ENCODE measurements at places on chromosomes 12 and 14.
A peak's percentile ranks its signal among the peaks of the same experiment; 100 is the strongest.

DNA sequence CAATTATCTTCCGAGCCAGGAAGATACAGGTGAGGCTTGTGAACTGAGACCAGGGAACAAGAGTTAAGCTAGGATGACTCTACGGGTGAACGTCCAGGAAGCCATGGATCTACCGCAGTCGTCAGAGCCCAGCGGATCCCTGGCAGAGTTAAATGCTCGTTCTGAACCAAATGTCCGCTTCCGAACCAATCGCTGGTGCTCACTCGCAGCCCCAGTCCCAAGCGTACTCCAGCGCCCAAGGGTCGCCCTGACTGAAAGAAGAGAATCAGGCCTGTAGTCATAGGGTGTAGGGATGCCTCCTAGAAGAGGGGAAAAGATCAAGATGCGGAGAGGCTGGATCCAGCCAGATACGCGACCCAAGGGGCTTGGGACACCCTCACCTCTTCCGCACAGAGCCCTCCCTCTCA, 283 bp downstream of the VIPAS39 start:
- no peak for DNase-seq

DNA sequence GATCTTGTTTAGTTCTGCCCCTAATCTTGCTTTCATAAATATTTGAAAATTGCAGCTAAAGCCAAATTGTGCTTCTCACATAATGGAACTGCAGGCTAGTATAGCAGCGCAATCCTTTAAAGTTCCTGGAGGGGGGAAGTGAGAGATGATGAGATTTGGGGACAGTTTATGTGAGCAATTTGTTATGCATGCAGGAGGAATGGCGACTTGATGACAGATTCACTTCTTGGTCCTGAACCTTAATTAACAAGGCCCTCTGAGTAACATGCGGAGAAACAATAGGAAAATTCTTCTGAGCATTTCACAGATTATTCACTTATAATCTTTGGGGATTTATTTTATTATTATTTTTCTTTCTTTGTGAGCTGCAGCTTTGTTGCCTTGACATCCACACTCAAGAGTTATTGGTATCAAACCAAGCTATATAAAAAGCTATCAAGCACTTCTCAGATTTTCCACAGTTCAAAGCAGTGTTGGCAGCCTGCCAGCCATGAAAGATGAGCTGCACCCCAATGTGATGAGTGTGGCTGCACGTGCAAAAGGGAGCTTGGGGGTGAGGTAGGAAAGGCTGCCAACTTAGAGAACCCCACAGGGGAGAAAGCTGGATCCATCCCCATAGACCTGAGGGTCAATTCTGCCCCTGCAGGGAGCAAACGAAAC, 1662.2 kb upstream of the FLRT2 start:
- no peak for DNase-seq

GRCh38 chr12:71872972-71873371, 33.4 kb downstream of the TBC1D15 start:
- DNase-seq, result no peak

- DNase-seq, result no peak
Observed at GRCh38 chr12:26721800-26722199, 111.2 kb downstream of the ITPR2 start.

- DNase-seq, result no peak
Observed at GRCh38 chr12:103205906-103206305, 248.4 kb downstream of the ASCL1 start.

- DNase-seq, result no peak
Observed at GRCh38 chr14:59422069-59422881, 42.9 kb downstream of the GPR135 start.

DNA sequence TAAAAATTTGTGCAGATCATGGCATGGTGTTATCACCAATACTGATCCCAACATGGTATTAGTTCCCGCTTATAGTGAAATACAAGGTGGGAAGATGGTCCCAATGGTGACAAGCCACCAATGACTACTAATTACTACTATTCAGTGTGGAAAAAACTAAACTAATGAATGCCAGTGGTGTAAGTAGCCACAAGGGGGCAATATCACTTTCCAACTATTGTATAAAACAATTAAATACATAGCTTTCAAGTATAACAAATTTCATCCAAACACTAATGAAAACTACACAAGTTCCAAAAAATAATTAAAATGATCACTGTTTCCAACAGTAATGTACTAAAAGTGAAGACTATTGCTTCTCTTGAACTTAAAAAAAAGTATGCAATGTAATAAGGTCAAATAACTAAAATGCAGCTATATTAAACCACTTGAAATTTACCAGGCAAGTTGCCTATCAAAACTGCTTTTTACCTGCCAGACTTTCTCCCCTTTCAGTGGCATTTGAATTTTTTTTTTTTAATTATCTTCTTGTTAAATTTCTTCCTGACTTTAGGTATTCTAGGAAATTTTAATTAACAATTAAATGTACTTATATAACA, 58.0 kb downstream of the PAPLN start:
- DNase-seq, result no peak

DNA sequence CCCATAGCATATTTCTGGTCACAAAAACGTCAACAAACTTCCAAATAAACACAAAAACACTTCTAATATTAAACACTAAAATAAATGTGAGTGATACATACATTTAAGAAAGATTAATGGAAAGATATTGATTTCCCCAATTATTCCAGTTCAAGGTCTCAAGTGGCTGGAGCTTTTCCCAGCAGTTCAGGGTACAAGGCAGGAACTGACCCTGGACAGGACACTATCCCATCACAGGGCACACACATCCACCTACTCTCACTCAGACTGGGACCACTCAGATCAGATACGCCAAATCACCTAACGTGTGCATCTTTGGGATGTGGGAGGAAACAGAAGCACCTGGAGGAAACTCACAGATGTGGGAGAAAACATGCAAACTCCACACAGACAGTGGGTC, 50.4 kb downstream of the GCH1 start:
- DNase-seq, result no peak

- peak; percentile 25 for DNase-seq
Observed at GRCh38 chr14:96038558-96038919, 623 bp upstream of the C14orf132 start.

DNA sequence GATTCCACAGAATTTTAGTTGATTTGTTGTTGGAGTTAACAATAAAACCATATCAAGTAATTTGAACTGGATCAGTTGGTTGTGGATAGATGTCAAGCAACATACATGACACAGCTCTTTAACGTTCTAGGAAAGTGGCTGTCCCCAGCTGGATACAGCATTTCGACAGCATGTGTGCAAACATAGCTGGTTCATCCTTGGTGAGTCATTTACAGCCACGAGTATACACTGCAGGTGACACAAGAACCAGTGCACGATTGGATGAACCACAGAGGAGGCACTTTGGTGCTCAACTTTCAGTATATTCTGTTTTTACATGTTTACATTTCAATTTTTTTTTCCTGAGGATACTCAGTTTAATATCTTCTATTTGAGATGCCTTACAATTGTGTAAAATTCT, 242.4 kb downstream of the TMEM117 start:
- DNase-seq, result no peak

DNA sequence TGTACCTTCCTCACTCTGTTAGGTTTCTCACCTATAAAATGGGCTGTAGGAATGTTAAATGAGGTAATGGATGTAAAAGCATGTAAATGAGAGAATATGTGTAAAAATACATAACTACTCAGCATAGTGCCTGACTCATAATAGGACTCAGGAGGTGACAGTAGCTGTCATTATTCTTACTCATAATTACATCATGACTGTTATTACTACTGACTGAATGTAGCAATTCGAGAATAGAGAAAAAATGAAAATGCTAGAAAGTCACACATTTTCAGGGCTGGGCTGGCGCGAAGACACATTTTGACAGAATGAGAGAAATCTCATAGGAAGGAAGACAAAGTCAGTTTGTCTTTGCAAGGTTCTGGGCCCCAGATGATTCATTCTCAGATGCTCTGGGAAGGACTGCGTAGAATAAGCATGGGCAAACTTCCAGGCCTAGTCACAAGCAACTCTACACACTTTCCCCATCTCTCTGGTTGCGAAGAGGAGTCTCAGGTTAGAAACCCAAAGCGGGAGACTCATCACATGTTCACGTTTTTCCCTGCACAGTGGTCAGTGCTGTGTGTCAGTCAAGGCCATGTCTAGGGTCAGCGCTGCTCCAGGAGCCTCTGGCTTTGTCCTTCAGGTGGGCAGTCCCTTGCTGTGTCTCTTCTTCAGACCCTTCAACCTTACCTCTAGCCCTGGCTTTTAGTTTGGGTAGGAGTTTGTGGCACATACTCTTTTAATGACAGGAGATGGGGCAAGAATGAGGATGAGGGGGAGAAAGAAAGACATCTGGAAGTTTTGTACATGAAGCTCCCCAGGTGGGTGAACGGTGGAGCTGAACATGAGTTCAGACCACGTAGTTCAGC, 8.4 kb downstream of the GPRC5A start:
- DNase-seq, result peak; percentile 87

DNA sequence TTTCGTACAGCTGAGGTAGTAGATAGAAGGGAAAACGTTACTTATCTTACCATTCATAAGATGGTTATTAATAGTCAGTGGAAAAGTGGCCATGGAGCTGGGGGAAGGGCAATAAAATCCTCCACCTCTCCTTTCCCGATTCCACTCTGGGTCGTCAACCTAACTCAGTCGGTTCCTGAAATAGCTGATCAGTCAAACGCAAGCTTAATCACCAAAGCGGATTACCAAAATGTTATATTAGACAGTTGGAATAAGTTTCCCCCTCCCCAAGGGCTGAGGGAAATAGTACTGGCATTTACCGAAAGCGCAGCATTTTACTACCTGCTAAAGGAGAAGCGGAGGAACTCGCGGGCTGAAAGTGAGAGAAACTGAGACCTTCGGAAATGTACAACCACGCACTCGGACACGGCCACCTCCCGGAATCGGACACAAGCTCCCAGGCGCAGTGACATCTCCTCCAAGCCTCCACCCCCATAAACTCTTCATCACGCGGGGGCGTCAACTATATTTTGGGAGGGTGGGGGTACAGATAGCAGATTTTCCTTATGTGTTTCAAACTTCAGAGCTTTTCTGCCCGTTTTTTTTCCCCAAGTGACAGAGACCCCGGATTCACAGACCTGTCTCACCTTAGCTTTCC, 1.2 kb downstream of the PPM1H start:
- DNase-seq, result peak; percentile 8

DNA sequence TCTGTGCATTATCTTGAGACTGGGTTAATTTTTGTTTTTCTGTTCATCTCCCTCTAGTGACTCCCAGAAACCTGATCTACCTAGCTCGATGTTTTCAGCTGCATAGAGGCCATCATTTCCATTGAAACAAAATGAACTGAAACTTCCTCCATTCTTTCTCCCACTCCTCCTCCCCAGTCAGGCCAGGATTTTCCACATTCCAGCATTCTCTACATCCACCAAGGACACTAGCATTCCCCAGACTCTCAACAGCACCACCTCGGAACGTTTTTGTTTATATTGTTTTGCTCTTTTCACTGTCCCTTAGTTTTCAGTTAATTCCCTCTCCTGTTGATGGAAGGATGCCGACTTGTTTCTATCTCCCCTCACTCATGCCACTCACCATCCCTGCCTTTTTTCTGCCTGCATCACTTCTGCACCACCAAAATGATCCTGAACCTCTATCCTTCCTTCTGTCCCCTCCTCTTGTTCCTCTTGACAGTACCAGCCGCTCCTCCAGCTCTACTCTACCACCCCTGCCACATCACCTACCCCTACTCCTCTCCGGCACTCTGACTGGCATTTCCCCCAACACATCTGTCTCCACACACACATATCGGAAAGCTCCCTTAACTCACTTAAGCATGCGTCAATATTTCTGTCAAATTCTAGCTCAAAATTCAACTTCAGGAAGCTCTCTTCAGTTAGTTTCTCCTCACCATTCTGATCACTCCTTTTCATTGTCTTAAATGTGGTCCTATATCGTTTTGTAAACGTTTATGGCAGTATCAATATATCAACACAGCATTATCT, 13.2 kb downstream of the OR6S1 start:
- no peak for DNase-seq

DNA sequence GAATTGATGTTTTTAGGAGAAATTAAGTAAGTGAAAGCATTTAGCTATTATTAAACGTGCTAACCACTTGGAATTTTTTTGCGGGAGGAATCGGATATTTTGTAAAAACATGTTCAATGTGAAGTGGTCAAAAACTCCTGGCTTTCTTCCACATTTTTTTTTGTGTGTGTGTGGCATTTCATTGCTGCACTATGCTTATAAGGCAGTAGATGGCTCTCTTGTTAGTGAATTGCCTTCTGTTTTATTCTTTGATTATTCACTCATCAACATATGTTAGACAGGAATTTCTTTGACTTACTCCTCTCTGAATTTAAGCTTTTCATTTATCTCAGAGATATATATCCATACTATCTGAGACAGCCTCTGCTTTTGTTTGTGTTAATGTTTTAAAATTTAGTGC, 71.3 kb downstream of the DERA start:
- DNase-seq, result no peak

GRCh38 chr12:48263617-48264016, 60.5 kb upstream of the OR10AD1 start:
- no peak for DNase-seq

GRCh38 chr12:67425394-67425793, 156.2 kb downstream of the CAND1 start:
- no peak for DNase-seq

GRCh38 chr12:55830601-55831446, 1.4 kb upstream of the DNAJC14 start:
- peak; percentile 67 for DNase-seq

- no peak for DNase-seq
Observed at GRCh38 chr12:2541631-2542204, 253.1 kb upstream of the FKBP4 start.

DNA sequence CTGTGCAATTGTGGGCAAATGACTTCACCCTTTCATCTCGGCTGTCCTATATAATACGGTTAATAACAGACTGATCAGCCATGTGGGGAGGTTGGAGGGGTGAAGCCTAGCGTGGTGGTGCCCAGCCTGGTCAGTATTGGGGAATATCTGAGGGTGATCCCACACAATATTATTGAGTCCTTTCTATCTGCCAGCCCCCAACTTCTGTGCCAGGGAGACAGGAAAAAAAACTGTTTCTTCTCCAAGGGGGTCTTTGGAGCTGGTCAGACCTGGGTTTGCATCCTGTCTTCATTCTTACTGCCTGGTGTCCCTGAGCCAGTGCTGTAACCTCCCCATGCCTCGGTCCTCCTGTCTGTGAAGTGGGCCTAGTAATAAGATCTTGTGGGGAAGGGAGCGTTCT, 6.5 kb downstream of the CYP46A1 start:
- no peak for DNase-seq

GRCh38 chr12:39125566-39125965, 220.2 kb upstream of the CPNE8 start:
- no peak for DNase-seq

DNA sequence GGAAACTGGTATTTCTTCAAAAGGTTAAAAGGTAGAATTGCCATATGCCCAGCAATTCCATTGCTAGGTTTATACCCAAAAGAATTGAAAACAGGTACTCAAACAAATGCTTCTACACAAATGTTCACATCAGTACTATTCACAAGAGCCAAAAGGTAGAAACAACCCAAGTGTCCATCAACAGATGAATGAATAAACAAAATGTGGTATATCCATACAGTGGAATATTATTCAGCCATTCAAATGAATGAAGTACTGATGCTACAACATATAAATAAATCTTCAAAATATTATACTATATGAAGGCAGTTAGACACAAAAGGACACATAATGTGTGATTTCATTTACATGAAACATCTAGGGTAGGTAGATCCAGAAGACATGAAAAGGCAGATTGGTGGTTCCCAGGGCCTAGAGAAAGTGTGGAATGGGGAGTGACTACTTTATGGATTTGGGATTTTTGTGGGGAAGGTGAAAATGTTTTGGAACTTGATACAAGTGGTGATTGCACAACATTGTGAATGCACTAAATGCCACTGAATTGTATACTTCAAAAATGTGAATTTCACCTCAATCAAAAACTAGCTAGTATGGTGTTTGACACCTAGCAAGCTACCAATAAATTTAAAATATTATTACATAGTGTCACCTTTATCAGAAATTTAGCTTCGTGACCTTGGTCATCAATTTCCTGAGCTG, 41.7 kb downstream of the LIN52 start:
- DNase-seq, result no peak

All from activated CD4-positive, alpha-beta T cell treated with anti-CD3 and anti-CD28 coated beads for 36 hours (primary cell).